ENCODE measurements at places on chromosomes 4 and X.

DNA sequence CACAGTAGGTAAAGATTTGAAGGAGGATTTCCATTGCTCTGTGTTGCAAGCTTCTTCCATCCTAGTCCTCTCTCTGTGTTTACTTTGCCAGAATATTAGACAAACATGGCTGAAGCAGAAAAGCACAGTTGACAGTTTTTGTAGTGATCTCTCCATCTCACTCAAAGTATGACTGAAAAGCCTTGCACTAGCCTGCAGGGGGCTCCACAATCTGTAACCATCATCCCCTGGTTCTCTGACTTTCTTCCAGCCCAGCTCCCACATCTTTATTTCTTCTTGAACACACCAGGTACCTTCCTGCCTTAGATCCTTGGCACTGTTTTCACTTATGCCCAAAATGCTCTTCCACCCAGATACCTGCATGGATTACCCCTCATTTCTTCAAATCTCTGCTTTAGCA, 34.1 kb upstream of the HHIP start:
- DNase-seq = no peak

DNA sequence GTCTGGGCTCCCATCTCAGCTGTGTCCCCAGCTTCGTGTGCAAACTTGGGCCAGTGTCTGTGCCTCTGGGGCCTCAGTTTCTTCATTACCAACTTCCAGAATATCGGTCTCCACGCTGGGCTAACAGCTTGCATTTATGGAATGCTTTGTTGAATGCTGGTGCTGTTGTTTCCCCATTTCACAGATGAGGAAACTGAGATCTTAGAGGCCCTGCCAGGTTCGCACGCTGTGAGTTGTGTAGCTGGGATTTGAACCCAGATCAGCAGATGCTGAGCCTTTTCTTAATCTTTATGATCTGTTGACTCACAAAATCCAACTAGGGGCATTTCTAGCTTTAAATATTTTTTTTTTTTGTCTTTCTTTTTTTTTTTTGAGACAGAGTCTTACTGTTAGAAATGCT, 101.5 kb upstream of the STX18 start:
- DNase-seq = no peak

DNA sequence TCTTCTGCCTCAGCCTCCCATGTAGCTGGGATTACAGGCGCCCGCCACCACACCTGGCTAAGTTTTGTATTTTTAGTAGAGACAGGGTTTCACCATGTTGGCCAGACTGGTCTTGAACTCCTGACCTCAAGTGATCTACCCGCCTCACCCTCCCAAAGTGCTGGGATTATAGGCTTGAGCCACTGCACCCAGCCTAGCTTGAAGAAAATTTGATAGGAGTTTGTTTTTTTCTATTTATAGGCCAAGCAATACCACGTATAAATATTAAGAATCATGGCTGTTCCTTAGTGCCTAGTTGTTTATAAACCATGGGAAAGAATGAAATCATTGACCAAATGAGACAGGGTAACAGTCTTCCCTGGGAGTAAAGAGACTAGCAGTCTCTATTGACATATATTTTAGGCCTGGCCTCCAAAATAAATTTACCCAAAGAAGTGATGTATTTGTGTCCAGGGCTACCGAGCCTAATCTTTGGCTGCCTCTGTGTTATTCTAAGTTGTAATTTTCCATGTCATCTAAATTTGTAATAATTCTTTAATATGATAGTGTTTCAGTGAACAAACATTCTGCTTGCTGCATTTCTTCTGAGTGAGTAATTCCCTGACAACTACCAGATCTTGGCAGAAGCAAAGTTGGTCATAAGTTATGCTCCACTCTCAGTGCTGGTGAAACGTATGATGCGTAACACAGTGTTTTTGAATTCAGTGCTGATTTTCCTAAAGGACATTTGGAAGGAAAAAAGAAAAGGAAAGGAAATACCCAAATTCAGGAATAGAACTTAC, 10.3 kb downstream of the PKD2 start:
- no peak for DNase-seq

DNA sequence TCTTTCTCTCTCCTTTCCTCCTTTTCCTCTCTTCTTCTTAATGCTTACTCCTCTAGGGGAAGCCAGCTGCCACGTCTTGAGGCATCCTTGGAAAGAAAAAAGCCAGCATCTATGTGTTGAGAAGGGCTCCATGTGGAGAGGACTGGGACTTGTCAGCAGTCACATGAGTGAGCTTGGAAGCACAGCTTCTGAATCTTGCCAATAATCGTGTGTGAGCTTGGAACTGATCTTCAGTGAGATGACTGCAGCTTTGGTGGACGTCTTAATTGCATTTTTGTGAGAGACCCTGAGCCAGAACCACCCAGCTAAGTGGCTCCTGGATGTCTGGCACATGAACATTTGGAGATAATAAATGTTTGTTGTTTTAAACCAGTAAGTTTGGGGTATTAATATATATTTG, 371.7 kb downstream of the SLITRK2 start:
- DNase-seq = no peak

GRCh38 chr4:148192526-148192925, 249.7 kb downstream of the NR3C2 start:
- no peak for DNase-seq

GRCh38 chr4:71828470-71828869, 44.6 kb upstream of the GC start:
- DNase-seq = no peak

All from stimulated activated CD4-positive, alpha-beta T cell treated with anti-CD3 and anti-CD28 coated beads, Interleukin-15, amount 100 ng/mL, for 1 hour (primary cell).